Lower leg skin (tissue), 4 donors: ENCODE measurements at places on chromosomes 6 and 20.

GRCh38 chr6:138307816-138308730, 69.6 kb upstream of the SMIM28 start:
- DNase-seq: no peak

DNA sequence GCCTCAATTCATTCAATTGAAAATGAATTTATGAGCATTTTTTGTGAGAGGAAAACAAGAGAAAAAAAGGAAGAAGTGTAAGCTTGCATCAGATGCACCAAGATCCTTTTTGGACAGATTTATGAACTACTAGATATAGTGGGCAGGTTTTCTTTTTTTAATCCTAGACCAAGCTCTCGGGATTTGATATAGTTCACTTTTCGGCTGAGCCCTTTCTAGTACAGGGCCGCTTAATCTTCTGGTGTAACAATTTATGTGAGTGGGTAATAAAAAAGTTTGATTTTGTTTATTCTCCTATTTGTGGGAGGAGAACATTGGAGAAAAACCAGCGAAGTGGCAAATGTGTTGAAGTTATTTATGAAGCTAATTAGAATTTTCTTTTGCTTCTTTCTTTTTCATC, 538.0 kb downstream of the UTRN start:
- no peak for DNase-seq

GRCh38 chr20:56859801-56860261, 230.7 kb downstream of the TFAP2C start:
- no peak for DNase-seq

DNA sequence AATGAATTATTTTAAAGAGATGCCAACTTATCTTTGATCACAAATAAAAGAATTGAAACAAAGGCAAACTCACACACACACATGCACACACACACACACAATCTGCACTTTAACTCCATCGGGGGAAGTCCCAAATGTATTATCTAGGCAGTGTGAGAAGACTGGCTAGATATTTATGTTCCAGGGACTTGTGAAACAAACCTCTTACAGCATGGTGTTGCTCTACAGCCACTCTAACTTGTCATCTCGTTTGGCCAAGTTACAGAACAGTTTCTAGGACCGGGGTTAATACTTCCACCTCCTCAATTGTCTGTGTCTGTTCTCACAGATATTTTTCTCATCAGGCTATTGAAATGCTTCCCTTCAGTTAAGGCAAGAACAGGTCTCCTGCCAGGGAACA, 855.0 kb downstream of the EPHA7 start:
- no peak for DNase-seq

DNA sequence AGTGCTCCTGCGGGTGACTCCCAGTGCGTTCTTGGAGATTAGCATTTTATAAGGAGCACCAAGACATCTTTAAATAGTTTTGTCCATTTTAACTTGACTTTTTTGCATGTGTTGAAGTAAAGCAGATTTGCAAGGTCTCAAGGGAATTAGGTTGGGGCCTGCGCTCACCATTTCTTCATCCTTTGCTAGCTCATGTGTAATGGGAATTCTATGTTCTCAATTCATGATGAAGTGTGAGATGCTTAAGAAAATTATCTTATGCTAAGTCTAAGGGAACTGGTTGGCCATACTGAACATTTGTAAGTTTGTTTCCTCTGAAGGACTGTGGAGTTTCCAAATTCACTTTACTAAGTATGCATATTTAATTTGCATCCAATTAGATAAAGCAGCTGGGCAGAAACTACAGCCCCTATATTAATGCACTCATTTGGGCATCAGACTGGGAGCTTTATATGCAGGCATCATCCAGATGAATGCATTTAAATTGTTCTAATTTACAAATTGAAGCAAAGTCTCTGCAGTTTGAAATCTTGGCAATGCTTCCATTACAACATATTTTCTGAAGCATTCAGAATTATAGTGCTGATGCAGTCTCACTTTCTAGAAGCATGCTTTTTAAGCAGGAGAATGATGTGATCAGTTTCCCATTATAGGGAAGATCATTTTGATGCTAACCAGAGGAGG, 108.3 kb upstream of the AKAP12 start:
- DNase-seq: no peak

- no peak for DNase-seq
These were observed 455.1 kb upstream of the CITED2 start for GRCh38 chr6:139829576-139829975.

GRCh38 chr20:53547664-53548239, 45.9 kb downstream of the ZNF217 start:
- no peak for DNase-seq

GRCh38 chr6:75893058-75893775, 144.2 kb downstream of the MYO6 start:
- DNase-seq: no peak

GRCh38 chr20:63255931-63256704, 1.9 kb upstream of the NKAIN4 start:
- DNase-seq: no peak

- no peak for DNase-seq
These were observed 52.0 kb upstream of the TULP1 start for GRCh38 chr6:35564733-35565132.

DNA sequence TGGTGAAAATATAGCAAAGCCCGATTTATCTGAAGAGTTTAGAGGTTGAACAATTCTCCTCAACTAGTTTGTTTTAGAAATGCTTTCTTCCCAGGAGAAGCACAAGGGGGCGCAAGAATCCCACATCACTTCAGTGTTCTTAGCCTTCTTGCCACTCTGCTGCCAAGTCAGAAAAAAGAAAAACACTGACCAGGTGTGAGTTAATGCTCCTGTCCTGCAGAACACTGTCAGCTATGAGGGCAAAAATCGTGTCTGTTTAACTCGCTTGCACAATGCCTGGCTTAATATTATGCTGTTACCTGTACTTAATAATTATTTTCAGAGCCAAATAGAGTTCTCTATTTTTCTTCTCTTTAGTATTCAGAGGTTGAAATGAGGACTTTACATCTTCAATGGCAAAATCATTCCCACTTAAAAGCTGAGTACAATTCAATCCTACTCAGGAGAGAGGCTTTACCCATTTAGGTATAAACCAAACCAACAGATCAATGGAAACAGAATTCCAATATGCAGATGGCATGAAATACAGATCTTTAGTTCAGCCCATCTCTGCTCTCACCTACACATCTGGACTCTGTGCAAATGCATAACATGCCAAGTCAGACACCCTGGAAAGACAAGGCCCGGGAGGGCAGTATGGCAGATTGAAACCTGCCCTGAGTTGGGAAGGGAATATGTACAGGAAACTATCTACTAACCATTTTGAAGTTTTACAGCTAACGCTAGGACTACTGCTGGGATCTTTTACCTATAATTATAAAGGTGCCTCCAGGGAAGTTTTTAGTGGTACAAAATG, 71.4 kb upstream of the TULP1 start:
- no peak for DNase-seq

- no peak for DNase-seq
These were observed 5.5 kb downstream of the DNAJC5 start for GRCh38 chr20:63900413-63900812.

DNA sequence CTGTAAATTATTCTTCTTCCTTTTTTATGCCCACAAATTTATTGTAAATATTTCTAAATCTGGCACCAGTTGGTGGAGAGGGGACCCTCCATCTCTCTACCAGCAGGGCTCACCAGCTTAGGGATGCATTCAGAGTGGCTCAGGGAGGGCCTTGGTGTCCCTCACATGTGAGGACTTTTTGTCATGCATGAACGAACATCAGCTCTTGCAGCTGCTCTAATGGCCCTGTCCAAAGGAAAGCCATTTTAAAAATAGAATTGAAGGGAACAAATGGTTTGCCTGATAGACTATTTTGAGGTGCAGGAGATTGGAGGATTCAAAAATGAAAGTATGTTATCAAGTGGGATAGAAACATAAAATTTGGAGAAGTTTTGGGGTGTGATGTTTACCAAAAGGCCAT, 37.5 kb upstream of the KLHL31 start:
- DNase-seq: no peak

GRCh38 chr20:56223352-56223751, 25.2 kb upstream of the MC3R start:
- DNase-seq: peak; percentile 10

DNA sequence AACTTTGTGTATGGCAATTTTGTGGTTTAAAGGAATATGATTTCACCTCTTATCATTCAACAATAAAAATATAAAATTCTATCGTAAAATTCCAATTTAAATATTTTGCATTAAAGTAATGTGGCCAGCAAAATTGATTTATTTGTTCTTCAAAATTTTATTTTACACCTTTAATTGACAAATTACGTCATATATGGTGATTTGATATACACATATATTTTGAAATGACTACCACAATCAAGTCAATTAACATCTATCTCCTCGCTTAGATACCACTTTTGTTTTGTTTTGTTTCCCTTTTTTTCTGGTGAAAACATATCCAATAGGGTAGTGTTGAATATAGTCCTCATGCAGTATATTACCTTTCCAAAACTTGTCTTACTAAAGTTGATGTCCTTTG, 467.6 kb upstream of the HS3ST5 start:
- no peak for DNase-seq

GRCh38 chr20:53905019-53905819, 165.2 kb downstream of the BCAS1 start:
- DNase-seq: no peak

GRCh38 chr6:143155681-143156080, 95.0 kb downstream of the AIG1 start:
- DNase-seq: no peak

DNA sequence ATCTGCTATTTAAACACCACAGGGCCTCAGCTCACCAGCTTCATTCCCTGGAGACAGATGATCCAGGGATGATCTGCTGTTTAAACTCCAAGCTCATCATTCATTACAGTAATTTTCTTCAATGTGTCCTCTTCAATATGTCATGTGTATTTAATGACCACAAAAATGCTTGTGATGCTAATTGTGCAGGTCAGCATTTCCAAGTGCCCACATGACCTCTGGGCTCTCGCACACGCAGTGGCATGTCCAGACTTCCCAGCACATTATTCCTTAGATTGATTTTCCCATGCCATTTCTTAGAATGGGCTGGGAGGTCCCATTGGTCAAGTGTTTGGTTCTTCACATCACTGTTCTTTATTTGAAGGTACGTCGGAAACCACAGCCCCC, 434.4 kb downstream of the HAO1 start:
- DNase-seq: no peak

DNA sequence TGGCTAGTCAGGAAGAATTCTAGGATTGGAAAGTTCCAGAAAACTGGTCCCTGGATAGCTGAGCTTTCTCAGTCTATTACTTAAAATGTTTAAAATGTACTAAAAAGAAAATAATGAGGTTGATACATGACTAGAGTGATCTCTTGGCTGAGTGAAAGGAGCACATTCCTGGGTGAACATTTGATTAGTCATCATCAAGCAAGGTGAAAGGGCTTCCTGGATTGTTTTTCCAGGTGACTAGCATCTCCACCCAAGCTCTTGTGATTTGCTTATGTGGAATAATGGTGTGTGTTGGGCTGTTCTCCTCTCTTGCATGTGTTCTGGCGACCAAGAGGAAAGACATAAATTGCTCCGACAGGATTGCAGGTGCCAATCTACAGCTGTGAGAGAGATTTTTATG, 42.9 kb downstream of the PKIB start:
- no peak for DNase-seq

DNA sequence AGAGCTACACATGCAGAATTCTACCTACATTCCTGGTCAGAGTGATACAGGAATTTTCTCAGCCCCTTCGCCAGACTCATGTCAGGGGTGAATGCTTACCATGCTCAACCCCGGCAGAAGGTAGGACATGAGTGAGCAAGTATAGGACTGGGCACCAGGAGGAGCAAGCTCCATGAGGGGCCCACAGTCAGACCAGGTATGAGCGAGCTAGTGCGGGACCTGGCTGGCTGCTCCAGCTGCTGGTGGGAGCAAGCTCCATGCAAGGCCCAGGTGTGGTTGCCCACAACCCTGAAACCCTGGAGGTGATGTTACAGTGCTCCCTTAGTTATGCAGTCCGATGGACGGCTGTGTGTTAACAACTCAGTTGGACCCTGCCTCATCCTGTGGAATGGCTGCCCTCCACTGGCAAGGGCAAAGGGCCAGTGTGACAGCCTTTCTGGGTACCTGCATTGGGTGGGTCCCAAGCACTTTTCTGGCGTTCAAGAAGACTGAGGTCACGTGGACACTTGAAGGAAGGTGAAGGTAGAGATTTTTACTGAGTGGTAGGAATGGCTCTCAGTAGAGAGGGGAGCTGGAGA, 503.5 kb upstream of the CITED2 start:
- DNase-seq: no peak

DNA sequence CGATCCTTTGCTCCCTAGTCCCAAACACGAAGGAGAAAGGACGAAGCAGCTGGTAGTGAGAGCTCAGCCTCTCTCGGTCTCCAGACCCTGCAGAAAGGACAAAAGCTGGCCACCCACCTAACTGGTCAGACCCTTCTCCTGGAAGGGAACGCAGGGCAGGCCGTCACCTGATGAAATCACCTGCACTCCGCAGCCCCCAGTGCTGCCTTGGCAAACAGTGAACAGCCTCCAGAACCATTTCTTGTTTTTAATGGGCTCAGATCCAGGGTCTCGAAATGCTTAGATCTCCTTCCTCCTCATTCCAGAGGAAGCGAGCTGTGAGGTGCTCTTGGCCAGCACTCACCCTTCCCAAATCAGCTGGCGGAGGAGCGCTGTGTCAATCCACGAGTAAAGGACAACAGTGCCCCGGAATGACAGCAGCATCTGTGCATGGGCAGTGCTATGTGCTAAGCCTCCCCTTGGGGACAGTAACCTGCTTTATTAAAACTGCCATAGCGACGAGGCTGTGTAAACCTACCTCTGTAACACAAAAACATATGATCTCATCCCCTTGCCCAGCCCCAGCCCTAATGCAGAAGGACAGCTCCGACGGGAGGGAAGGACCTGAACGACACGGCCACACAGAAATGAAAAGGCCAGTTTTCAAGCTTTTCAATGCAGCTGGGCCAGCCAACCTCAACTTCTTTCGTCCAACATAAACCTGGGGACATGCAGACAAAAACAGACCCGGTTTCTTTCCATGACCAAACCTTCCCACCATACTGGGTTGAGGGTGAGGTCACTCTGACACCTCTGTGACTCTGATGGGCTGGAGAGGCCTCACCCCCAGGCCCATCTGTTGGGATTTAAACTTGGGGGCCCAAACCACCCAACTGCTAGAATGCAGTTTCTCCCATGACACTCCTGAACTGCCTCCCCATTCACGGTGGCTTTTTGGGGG, 43.3 kb downstream of the SULF2 start:
- no peak for DNase-seq

DNA sequence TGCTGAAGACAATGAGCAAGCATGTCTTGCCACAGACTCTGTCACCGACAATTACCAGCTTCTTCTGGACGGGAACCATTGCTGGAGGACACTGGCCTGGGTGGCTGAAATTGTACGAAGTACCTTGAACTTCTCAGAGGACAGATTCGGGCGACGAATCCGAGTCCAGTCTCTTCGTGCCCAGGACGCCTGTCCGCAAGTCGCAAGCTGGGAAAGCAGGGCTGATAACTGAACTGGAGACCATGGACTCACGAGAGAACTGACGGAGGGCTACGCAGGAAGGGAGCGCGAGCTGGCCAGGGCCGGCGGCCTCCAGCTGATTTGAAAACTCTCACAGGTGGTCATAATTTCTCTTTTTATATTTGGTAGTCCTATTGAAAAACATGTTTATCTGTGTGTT, 1229.5 kb upstream of the MAP3K7 start:
- DNase-seq: no peak

GRCh38 chr6:108877046-108877751, 29.0 kb downstream of the ARMC2 start:
- peak; percentile 93 for DNase-seq

- no peak for DNase-seq
These were observed 2.8 kb downstream of the ITPR3 start for GRCh38 chr6:33623895-33624381.
